ENCODE measurements at places on chromosomes 13 and 19.

- DNase-seq, result no peak
Observed at GRCh38 chr13:73451221-73452029, 392.6 kb downstream of the KLF5 start.

GRCh38 chr19:3304871-3305423, 61.4 kb upstream of the NFIC start:
- DNase-seq, result peak; percentile 64

- no peak for DNase-seq
Observed at GRCh38 chr13:24624363-24624762, 55.8 kb upstream of the ATP12A start.

DNA sequence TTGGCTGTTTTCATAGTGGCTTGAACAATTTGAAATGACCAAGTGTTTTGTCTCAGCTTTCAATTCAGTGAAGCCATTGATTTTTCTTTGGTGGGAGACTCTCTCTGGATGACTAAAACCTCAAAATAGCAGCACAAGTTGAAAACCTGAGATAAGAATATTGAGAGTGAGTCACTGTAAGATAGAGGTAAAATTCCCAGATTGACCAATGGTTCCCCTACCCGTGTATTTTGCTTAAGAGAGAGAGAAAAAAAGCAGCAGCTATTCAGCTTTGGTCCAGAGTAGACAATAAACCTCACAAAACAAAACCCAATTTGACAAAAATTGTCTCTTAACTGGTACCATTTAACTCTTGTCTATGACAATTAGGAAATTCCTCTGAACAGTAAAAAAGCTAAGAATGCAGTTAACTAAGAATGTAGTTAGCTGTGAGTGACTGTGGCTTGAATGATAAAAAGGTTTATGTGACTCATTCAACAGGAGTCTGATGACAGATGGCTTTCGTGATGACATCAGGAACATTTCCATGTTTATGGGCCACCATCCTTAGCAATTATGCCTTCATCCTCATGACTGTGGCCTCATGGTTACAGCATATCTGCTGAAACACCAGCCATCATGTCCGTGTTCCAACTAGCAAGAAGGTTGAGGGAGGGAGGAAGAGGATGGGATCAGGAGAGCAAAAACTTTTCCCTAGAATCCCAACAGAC, 356.9 kb downstream of the NDFIP2 start:
- peak; percentile 75 for DNase-seq

GRCh38 chr13:40874138-40874779, 84.8 kb downstream of the SLC25A15 start:
- DNase-seq, result no peak

DNA sequence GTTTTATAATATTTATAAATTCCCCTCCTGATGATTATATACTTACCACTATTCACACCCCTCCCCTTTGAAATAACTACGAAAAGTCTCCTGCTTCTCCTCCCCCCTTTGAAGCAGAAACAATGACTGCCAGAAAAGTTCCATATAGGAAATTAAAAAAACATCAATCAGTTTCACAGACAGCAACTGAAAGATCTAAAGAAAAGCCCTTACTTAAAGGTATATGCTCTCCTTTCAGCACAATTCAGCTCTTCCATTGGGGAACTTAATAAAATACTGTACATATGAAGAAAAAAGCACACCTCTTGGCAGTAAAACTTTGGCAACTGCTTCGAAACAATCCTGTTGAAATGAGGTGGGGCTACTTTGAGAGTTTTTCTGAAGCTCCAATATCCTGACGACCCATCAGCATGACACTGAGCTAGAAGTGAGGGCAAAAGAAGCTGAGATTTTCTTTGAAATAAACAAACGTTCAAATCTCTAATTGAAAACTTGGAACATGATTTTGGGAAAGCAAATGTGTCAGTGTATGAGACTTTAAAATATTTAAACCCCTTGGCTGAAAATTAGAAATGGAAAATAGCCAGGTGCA, 147.6 kb upstream of the RXFP2 start:
- no peak for DNase-seq
